ENCODE measurements at places on chromosomes 1 and 21.
A peak's percentile ranks its signal among the peaks of the same experiment; 100 is the strongest.

- no peak for DNase-seq
These were observed 10.3 kb downstream of the CHAF1B start for GRCh38 chr21:36395353-36396111.

DNA sequence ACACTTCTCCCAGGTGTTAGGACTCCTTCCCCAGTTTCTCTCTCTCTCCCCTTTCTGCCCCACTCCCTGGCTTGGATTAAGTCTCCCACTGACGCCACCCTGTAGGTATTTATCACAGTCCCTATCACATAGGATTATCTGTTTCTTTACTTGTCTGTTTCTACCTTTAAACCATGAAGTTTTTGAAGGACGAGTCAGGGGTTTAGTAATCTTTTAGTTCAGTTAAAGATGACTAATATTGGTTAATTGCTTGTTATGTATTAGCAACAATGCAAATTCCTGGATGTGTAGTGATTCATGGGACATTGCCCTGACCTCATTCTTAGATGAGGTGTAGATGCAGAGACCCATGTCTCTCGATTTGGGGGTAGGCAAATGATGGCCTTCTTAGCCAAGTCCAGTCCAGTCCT lies 6.4 kb downstream of the LAMC1 start:
- DNase-seq: no peak

DNA sequence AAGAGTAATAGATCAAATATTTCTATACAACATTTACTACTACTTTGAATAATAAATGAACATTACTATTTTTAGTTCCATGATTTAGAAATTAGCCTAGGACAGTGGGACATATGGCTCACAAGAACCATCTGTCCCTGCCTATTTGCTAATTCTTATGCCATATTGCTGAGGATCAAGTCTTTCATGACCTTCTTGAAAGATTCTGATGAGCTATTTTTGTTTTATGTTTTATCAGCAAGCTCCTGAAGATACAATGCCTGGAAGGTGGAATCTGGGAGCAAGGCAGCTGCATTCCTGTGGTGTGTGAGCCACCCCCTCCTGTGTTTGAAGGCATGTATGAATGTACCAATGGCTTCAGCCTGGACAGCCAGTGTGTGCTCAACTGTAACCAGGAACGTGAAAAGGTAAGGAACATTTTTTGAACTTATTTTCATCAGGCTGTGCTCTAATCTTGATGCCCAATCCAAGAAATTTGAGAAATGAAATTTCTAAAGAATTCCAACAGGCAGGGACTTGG lies 326.7 kb downstream of the PAPPA2 start:
- DNase-seq: no peak

DNA sequence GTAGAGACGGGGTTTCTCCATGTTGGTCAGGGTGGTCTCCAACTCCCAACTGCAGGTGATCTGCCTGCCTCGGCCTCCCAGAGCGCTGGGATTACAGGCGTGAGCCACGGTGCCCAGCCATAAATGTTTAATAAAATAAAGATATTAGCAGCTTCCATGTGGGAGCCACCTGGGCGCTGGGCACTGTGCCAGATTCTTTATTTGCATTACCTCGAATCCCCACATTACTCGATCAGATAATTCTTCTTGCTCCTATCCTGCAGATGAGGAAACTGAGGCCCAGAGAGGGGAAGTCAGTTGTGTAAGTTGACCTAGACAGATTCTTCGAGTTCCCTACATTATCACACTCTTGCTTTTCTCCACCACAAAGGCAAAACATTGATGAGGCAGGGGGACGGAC lies 24.9 kb upstream of the TENT5B start:
- no peak for DNase-seq

DNA sequence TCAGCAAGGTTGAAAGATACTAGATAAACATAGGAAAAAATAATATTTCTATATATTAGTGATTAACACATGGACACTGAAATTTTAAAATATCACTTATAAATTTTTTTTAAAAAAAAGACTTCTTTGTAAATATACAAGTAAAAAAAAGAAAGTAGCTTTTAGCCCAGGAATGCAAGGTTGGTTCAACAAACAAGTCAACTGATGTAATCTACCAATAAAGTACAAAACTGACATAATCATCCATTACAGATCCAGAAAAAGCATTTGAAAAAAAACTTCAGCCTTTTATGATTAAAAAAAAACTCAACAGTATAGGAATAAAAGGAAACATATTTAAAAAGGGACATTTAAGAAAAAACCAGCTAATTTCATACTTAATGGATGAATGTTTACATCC lies 48.4 kb downstream of the TRMT1L start:
- no peak for DNase-seq

DNA sequence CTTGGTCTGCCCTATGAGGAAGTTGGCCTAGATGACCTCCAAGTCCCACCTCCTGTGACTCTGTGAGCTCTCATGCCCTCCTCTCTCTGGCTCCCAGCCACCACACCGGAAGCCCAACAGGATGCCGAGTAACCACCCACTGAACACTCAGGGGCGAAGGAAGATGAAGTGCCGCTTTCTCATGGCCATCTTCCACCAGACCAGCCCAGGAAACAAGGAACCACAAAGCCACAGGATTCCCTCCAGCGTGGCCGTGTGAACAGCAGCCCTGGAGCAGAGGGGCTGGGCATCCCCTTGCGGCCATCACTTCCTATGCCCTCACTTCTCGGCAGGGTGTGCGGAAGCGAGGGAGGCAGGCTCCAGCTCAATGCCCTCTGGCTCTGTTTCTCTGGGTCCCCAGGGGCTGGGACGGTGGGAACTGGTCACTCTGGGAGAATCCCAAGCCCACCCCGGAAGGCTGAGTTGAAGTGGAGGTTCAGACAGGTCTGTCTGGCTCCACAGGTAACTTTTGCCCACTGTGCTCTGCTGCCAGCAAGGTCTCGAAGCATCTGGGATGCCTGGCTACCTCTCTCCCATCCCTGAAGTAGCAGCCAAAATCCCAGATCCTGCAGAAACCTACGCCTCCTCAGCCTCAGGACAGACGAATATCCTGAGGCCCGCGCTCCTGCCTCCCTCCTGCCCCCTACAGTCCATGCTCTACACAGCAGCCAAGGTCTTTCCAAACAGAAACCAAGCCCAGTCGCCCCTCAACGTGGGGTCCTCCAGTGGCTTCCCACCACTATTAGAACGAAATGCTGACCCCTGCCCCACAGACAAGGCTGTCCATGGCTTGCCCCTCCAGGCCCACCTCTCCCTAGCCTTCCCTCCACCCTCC lies 44.2 kb upstream of the ECE1 start:
- DNase-seq: peak; percentile 78

DNA sequence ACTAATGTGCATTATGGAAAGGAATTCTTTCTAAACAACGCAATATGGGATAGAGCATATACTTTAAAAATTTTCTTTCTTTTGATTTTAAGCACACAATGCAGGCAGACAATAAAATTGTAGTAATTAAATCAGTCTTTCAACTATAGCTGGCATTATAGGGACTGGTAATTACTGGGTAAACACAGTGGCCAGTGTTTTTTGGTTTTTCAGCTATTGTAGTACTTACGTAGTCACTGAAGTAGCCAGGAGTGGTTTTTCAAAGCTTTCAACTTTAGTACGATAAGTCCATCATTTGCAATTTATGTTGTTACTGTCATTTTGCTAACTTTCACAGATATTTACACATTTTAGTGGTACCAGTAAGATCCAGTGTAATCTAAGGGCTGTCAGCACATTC lies 50.6 kb downstream of the RAB3GAP2 start:
- no peak for DNase-seq

GRCh38 chr1:211833174-211833820 lies 2.7 kb upstream of the LPGAT1 start:
- peak; percentile 22 for DNase-seq

- DNase-seq: no peak
These were observed 15.4 kb downstream of the ZNHIT6 start for GRCh38 chr1:85692730-85693314.

DNA sequence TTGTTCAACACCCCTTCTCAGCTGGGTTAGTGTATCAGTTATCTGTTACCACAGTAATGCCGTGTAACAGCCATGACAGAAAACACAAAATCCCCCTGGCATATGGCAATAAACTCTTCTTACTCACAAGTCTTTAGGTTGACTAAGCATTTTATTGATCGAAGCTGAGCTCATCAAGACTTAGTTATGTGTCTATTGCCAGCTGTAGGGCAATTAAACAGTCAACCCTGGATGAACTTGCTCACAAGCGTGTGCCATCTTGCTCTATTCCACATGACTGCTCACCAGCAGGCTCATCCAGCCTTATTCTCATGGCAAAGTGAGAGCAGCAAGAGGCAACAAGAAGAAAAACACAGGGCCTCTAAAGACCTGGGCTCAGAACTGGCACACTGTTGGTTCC lies 333.8 kb upstream of the PTBP2 start:
- DNase-seq: no peak

DNA sequence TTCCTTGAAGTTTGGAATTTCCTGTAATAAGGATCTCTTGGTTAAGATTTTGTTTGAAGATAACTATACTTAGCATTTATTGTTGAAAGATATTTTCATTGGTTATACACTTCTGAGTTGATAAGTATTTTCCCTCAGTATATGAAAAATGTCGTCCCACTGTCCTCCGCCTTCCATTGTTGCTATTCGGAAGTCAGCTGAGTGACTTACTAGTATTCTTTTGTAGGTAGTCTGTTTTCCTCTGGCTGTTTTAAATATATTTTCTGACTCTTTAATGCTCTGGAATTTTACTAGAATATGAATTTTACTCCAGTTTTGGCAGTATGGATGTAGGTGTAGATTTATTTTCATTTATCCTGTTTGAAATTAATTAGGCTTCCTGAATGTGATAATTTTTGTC lies 498.7 kb upstream of the NFIA start:
- DNase-seq: no peak

DNA sequence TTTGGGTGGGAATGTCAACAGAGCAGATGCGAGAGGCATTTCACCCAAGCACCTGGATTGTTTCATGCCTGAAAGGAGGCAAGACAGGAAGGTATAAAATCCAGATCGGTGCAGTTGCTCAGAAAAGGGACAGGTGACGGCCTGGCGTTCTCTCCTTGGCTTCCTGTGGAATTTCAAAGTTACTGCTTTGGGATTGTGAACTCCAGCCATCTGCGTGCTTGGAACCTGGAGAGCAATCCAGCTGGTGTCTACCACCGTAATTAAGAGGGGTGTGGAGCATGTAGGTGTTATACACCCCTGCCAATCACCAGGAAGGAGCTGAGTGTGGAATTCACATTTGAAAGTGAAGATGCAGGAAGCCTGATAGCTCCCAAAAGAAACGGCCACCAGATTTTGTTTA lies 286.1 kb downstream of the KIF26B start:
- DNase-seq: no peak

DNA sequence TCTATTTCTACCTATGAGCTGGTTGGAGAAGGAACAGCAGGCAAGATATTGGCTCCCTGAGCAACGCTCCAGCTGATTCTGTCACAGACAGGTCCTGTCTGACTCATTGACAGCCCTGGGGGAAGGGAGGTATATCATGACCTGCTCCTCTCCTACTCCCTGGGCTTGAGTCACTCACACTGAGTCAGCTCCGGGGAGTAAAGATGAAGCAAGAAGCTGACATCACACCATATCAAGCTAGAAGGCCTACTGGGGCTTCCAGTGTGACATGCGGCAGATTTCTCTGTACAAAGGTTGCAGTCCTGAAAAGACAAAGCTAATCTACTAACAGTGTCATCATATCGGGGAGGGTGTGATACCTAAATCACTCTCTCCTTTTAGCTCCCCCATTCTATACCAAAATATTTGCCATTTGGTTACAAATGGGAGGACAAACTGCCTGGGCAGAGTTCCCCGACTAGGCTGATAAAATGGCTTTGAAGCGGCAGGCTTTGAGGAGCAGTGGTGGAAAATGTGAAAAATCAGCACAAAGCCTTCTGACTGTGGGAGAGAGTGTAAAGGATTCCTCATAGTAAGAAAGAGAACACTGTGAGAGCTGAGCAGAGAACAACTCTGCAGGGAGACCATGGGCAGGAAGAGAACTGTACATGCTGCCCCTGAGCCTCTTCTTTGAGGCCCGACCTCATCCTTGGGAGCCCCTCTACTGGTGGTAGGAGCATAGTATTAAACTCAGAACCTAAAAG lies 15.5 kb downstream of the PI4KB start:
- DNase-seq: peak; percentile 86

DNA sequence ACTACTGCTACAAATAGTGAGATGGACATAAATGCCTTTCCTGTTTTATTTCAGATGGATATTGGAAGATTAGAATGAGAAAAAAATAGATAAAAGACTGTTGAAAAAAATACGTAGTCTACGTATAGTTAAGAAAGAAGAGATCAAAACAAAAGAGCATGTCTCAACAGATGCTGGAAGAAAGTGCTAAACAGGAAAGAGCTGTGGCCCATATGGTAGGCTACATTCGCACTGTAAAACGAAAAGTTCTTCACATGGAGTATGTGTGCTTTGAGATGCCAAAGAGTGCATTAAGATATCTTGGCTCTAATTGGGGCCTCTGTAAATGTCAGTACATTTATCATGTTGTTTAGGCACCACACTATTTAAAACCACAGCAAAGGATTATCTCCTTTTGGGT lies 741.7 kb downstream of the LTN1 start:
- DNase-seq: no peak

GRCh38 chr21:37763298-37763697 lies 153.0 kb downstream of the KCNJ6 start:
- no peak for DNase-seq

All from T-helper 2 cell treated with Interferon-gamma antibody and Interleukin-4, amounts not matched to agents 5 μg/mL and 100 μg/mL, for 36 hours (primary cell).